GM23248 (cell line): ENCODE measurements at places on chromosomes 1 and 21. TPM values are rescaled to one million over a fixed set of nuclear protein-coding genes. Genes with fewer than 3 reads are reported as not detected.
A peak's percentile ranks its signal among the peaks of the same experiment; 100 is the strongest.

GRCh38 chr1:38814444-38814983, 45.1 kb downstream of the RRAGC start:
- H3K4me3 ChIP-seq = no peak overlapping the region
- no peak for DNase-seq
- H3K36me3 ChIP-seq = no peaks in the 10 kb centered on the region
- peaks cover 95% of the 10 kb centered on the region for H3K27me3 ChIP-seq
- no peaks in the 10 kb centered on the region for H3K4me1 ChIP-seq
- H3K27ac ChIP-seq = no peak overlapping the region

DNA sequence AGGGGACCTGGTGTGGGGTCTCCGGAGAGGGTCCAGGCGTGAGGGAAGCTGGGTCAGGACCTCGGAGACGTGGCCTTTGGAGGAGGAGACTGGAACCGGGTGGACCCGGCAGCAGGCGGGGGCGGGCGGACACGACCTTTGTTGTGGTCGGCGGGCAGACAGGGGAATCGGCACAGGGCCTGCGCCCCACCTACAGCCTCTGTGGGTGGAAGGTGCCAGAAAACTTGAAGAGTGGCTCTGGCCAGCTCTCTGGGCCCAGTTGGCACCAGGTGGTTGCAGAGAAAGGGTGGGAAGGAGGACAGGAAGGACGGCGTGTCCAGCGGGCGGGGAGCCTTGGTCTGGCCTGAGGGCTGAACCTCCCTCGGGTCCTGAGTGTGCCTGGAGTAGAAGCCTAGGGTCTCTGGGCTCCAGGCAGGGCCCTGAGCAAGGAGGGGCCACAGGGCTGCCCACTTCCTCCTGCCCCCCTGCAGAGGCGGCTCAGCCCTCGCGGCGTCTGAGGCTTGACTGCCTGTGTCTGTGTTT, 7.7 kb upstream of the TTLL10 start:
- no peak overlapping the region for H3K4me3 ChIP-seq
- no peak overlapping the region for H3K27ac ChIP-seq
- no peaks in the 10 kb centered on the region for H3K4me1 ChIP-seq
- H3K36me3 ChIP-seq = no peaks in the 10 kb centered on the region
- DNase-seq = no peak

- H3K4me3 ChIP-seq = peak overlapping the region; percentile 54
- H3K36me3 ChIP-seq = peaks cover 45% of the 10 kb centered on the region
- DNase-seq = peak; percentile 90
- H3K4me1 ChIP-seq = peaks cover 56% of the 10 kb centered on the region
- no peaks in the 10 kb centered on the region for H3K27me3 ChIP-seq
- peak overlapping the region; percentile 89 for H3K27ac ChIP-seq
Measured at GRCh38 chr1:223771814-223772770, 59.8 kb downstream of the CAPN2 start.

Gene IGSF5
- not detected in 2 replicates for total RNA-seq

Gene PGLYRP4
- not detected in 2 replicates for total RNA-seq

Gene ARHGEF16
- not detected in 2 replicates for total RNA-seq

DNA sequence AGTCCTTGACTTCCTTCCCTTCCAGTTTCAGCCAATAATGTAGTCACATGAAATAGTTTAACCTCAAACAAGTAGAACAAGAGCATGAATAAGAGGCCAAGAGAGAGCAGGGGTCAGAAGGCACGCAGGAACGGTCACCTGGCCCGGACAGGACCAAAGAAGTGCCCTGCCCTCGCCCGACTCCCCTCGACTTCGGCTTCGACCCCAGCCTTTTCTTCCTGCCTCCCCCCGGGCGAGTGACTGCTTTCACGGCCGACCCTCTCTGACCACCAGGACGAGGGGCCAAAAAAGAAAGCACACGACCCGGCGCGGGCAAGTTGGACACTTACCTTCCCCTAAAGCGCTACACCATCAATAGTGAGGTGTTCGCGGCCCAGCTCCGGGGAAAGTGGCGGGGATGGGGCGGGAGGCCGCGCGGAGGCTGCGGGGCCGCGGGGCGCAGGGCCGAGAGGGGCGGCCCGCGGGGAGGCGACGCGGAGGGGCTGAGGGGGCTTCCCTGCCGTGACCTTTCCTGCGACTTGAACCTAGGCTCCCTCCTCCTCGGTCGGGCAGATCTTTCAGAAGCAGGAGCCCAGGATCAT, 519 bp downstream of the RERE start:
- no peaks in the 10 kb centered on the region for H3K36me3 ChIP-seq
- peaks cover 45% of the 10 kb centered on the region for H3K4me1 ChIP-seq
- DNase-seq = peak; percentile 45

- no peaks in the 10 kb centered on the region for H3K36me3 ChIP-seq
- H3K27me3 ChIP-seq = no peaks in the 10 kb centered on the region
- no peak for DNase-seq
- no peak overlapping the region for H3K27ac ChIP-seq
Measured at GRCh38 chr1:234302354-234302962, 70.8 kb upstream of the COA6 start.

- H3K4me1 ChIP-seq = no peaks in the 10 kb centered on the region
- no peaks in the 10 kb centered on the region for H3K27me3 ChIP-seq
- no peak overlapping the region for H3K27ac ChIP-seq
- peak; percentile 53 for DNase-seq
- no peak overlapping the region for H3K4me3 ChIP-seq
Measured at GRCh38 chr1:156062189-156062588, 1.2 kb downstream of the RAB25 start.

Gene GSTM1
- not detected in 2 replicates for total RNA-seq

Gene HES2
- not detected in 2 replicates for total RNA-seq

DNA sequence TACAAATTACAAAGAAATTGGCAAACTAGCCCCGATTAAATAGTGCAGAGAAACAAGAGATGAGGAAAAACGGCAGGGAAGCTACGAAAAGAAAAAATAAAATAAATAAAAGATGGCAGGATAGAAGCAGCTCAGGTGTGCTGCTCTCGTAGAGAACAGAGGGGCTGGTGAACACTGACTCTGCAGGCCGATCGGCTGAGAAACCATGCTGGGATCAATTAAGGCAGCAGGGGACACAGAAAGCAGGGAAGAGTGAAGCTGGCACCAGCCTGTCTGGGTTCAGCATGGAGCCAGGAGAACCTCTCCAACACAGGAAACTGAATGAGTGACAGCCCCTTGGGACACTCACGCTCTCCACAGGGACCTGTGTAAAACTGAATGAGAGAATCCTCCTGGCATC, 39.5 kb upstream of the TMPRSS15 start:
- H3K4me3 ChIP-seq = no peak overlapping the region
- no peaks in the 10 kb centered on the region for H3K36me3 ChIP-seq
- H3K27me3 ChIP-seq = no peaks in the 10 kb centered on the region
- DNase-seq = no peak
- H3K4me1 ChIP-seq = no peaks in the 10 kb centered on the region

Gene NR0B2
- total RNA-seq = not detected in 2 replicates

- H3K36me3 ChIP-seq = no peaks in the 10 kb centered on the region
- H3K27ac ChIP-seq = peak overlapping the region; percentile 92
- H3K4me3 ChIP-seq = no peak overlapping the region
Measured at GRCh38 chr1:44630116-44630515, 44.2 kb downstream of the TMEM53 start.

DNA sequence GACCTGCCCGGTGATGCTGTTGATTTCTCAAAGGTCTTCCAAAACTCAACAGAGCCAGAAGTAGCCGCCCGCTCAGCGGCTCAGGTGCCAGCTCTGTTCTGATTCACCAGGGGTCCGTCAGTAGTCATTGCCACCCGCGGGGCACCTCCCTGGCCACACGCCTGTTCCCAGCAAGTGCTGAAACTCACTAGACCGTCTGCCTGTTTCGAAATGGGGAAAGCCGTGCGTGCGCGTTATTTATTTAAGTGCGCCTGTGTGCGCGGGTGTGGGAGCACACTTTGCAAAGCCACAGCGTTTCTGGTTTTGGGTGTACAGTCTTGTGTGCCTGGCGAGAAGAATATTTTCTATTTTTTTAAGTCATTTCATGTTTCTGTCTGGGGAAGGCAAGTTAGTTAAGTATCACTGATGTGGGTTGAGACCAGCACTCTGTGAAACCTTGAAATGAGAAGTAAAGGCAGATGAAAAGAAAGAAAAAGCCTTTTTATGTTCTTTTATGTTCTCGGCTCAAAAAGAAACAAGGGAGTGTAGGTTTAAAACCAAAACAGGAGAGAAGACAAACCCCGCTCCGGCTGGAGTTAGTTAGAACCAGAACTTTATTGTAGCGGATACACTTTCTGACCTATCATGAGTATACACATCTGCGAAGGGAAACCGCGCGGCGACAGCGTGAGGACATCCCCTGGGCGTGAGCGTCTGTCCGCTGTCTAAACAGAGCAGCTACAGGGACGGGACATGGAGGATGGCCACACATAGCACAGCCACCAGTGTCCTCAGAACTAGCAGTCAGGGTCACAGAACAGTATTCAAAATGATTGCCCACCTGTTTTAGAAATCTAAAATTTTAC, 77.1 kb downstream of the PIK3CD start:
- H3K27me3 ChIP-seq = no peaks in the 10 kb centered on the region
- H3K4me3 ChIP-seq = no peak overlapping the region
- H3K4me1 ChIP-seq = no peaks in the 10 kb centered on the region
- peaks cover 17% of the 10 kb centered on the region; the same call in 1 of the 2 replicates for H3K36me3 ChIP-seq

Gene RXRG
- not detected in 2 replicates for total RNA-seq

- no peak overlapping the region for H3K4me3 ChIP-seq
- H3K27ac ChIP-seq = no peak overlapping the region
- H3K27me3 ChIP-seq = no peaks in the 10 kb centered on the region
- no peaks in the 10 kb centered on the region for H3K4me1 ChIP-seq
- no peaks in the 10 kb centered on the region for H3K36me3 ChIP-seq
Measured at GRCh38 chr21:38470755-38471154, 27.5 kb downstream of the ERG start.

GRCh38 chr1:93817819-93818569, 61.0 kb downstream of the DNTTIP2 start:
- no peaks in the 10 kb centered on the region for H3K36me3 ChIP-seq
- no peaks in the 10 kb centered on the region for H3K27me3 ChIP-seq
- H3K4me1 ChIP-seq = peaks cover 39% of the 10 kb centered on the region
- no peak overlapping the region for H3K4me3 ChIP-seq
- DNase-seq = no peak

- DNase-seq = no peak
- H3K4me1 ChIP-seq = no peaks in the 10 kb centered on the region
- no peak overlapping the region for H3K4me3 ChIP-seq
- H3K27me3 ChIP-seq = no peaks in the 10 kb centered on the region
Measured at GRCh38 chr1:70633004-70633403, 221.9 kb downstream of the CTH start.

DNA sequence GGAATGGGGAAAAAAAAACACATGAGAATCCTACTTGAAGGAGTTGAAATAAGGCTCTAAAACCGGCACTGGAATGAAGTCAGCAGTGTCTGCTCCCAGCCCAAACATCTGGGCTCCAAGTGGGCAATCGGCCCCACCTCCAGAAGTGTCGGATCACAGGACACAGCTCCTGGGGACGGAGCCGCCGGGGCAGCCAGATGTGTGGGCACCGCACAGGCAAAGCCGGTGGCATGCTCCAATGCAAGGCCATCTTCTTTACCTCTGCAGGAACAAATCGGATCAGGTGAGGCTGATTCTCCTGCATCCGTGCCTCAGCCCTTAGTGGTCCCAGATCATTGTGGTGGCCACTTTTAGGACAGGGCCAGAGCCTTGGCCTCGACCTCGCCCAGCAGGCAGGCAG, 156.7 kb downstream of the PRDM16 start:
- DNase-seq = no peak
- H3K4me3 ChIP-seq = no peak overlapping the region
- H3K4me1 ChIP-seq = no peaks in the 10 kb centered on the region

DNA sequence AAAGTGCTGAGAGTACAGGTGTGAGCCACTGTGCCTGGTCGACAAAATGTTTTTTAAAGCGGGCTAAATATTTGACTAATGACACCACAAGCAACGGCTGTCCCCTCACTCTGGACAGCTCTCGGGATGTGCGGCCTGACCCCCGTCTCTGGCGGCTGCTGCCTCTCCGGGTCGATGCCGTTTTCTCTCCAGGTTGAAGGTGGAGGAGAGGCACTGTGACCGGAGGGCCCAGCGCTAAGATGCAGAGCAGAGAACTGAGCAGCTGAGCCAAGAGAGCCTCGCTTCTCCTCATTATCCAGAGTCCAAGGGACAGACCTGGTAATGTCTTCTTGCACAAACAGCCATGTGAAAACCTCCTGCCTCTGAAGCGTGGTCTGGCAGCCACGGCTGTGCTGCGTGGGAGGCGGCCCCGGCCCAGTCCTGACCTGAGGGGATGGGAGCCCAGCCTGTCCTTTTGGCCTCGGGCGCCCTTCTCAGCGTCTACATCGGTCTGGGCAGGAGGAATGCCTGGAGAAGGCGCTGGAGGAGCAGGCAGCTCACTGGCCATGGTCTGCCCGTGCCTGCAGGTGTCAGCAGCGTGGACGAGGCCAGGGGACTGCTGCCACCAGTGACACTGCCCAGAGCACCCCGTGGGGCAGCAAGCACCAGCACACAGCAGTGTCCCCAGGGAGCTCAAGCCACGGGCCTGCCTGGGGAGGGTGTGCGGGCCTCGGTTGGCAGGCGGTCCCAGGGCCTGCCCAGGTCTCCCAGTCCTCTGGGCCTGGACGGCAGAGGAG, 10.3 kb downstream of the MORN1 start:
- no peak overlapping the region for H3K4me3 ChIP-seq
- H3K27ac ChIP-seq = no peak overlapping the region
- no peaks in the 10 kb centered on the region for H3K36me3 ChIP-seq
- H3K27me3 ChIP-seq = no peaks in the 10 kb centered on the region
- DNase-seq = no peak

Gene BSND
- total RNA-seq = not detected in 2 replicates

Gene SLC66A1
- total RNA-seq = 16.2 and 20.5 TPM in 2 replicates

GRCh38 chr1:43590388-43590925, 59.5 kb upstream of the KDM4A start:
- no peak overlapping the region for H3K4me3 ChIP-seq
- H3K4me1 ChIP-seq = peaks cover 12% of the 10 kb centered on the region
- H3K27ac ChIP-seq = no peak overlapping the region
- no peaks in the 10 kb centered on the region for H3K27me3 ChIP-seq
- no peak for DNase-seq

- H3K27me3 ChIP-seq = no peaks in the 10 kb centered on the region
- no peak for DNase-seq
- H3K36me3 ChIP-seq = no peaks in the 10 kb centered on the region
- H3K4me1 ChIP-seq = no peaks in the 10 kb centered on the region
Measured at GRCh38 chr1:43505077-43505780, 25.5 kb upstream of the PTPRF start.

DNA sequence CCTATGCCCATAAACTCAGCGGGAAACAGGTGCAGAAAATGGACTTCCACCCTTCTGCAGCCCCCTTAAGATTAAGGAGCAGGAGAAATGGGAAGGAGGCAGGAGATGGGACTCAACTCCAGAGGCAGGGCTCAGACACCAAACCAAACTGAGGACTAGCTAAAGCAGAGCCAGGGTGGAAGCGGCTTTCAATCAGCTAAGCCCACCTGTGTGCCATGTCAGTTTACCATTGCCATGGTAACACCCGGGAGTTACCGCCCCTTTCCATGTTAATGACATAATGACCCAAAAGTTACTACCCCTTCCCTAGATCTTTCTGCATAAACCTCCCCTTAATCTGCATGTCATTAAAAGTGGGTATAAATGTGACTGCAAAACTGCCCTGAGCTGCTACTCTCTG, 653.5 kb downstream of the PTPRU start:
- DNase-seq = no peak
- H3K4me3 ChIP-seq = no peak overlapping the region
- no peaks in the 10 kb centered on the region for H3K4me1 ChIP-seq
- no peak overlapping the region for H3K27ac ChIP-seq
- H3K36me3 ChIP-seq = no peaks in the 10 kb centered on the region

Gene ATAD3C
- total RNA-seq = not detected in 2 replicates
